Omental fat pad (tissue), 4 donors: ENCODE measurements at places on chromosomes 12 and 14.
A peak's percentile ranks its signal among the peaks of the same experiment; 100 is the strongest.

DNA sequence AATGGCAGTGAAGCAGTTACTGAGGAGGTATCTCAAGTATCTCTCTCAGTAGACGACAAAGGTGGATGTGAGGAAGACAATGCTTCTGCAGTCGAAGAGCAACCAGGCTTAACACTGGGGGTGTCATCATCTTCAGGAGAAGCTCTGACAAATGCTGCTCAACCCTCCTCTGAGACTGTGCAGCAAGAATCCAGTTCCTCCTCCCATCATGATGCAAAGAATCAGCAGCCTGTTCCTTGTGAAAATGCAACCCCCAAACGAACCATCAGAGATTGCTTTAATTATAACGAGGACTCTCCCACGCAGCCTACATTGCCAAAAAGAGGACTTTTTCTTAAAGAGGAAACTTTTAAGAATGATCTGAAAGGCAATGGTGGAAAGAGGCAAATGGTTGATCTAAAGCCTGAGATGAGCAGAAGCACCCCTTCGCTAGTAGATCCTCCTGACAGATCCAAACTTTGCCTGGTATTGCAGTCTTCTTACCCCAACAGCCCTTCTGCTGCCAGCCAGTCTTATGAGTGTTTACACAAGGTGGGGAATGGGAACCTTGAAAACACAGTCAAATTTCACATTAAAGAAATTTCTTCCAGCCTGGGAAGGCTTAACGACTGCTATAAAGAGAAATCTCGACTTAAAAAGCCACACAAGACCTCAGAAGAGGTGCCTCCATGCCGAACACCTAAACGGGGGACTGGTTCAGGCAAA, 216.6 kb downstream of the AKAP6 start:
- no peak for DNase-seq

DNA sequence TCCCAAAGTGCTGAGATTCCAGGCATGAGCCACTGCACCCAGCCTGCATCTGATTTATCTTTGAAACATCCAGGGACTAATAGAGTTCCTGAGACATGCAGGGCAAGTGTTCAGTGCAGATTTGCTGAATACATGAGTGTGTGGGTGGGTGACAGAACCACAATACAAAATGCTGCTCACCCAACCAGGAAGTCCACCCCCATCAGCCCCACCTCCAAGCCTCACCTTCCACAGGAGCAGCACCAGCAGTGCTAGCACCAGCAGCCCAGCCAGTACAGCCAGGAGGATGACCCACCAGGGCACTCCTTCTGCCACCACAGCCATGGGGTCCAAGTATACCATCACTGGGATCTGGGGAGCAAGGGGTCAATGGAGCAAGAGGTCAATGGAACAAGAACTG, 20.0 kb downstream of the ITGA7 start:
- DNase-seq, result no peak

- no peak for DNase-seq
Measured at GRCh38 chr12:14275886-14276285, 89.6 kb upstream of the ATF7IP start.

DNA sequence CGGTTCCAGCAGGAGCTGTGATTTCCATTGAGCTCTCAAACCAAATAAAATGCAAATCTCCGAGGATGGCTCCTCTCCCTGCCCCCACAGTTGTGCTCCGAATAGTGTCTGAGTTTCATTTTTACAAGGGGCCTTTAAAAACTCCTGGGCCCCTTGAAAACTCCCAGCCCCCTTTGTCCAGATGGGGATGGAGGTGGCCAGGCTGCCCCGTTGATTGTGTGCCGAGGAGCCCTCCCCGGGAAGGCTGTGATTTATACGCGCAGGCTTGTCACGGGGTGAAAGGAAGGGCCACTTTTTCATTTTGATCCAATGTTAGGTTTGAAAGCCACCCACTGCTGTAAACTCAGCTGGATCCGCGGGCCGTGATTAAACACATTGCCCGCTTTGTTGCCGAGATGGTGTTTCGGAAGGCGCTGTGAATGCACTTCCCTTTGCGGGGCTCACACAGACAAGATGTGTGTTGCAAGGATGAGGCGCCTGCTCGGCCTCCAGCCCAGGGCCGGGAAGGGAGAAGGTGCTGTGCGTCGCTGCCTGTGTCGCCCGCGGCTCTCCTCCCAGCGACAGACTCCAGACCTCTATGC, 98.8 kb downstream of the TMEM132C start:
- no peak for DNase-seq

GRCh38 chr12:131860472-131861260, 32.5 kb downstream of the MMP17 start:
- DNase-seq, result no peak

DNA sequence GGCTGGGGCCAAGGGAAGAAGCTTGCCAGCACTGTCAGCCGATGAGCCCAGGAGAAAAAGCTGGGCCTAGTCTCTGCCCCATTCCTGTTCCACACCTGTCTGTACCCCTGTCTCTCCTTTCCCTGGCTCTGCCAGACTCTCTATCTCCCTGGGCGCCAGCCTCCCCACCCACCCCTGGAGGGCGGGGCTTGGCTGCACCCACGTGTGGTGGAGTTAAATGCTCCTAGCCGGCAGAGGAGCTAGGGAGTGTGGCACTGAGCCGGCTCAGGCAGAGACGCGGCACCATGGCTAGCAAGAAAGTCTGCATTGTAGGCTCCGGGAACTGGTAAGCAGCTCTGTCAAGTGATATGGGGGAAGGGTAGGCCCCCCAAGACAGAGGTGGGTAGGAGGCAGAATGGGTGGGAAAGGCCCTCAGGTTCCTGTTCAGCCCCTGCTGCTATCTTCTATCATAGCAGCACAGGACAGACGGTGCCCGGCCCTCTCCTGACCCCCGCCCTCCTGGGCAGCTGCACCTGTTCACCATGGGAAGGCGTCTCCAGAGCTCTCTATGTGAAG, at the start of gene GPD1:
GPD1 (plus strand) TSS at position 242 of the 555 bp plus-strand sequence; CDS start at position 285, 43 bp downstream.
- no peak for DNase-seq

GRCh38 chr12:116835484-116835883, 45.8 kb downstream of the HRK start:
- DNase-seq, result no peak

DNA sequence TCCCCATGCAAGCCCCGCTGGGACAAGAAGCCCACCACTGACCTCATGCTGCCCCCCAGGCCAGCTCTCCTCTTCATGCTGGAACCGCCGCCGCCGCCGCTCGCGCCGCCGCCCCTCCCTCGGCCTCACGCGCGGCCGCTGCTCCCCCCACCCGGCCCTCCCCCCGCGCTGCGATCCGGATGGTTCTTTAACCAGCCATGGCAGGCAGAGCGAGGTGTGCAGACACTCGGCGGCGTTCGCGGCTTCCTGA, at the start of gene DCAF5:
DCAF5 (minus strand) TSS at position 218 of the 250 bp plus-strand sequence; CDS start at position 77, 141 bp downstream.
- DNase-seq, result peak; percentile 67

DNA sequence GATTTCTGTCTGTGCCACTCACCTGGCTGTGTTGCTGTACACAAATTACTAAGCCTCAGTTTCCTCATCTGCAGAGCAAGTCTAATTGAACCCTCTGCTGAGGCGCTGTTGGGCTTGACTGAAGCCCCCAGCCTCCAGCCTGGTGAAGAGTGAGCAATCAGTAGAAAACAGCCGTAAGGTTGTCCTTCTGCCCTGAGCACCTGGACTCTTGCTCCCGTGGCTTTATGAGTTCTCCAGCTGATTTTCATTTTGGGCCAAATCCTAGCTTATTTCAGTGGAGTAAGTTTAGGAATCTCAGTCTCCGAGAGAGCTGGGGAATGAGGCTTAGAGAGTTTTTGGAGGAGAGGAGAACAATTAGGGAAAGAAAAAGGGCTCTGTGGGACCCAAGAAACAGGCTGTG, 133.9 kb upstream of the EVL start:
- no peak for DNase-seq

DNA sequence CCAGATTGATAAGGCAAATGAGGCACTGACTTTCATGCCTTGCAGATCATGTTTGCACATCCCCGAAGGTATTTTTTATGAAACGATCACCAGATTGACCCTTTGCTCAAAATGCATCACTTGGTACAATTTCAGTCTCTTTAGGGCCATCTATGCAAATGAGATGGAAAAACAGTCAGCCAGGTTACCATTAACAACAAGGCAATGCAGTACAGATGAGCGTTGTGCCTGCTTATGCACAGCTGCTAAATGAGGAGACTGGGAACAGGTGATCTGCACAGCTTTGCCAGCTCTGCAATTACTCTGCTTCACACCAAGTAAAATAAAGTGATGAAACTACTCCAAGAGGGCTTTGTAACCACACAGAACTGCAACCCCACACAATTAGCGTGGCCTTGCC, 26.1 kb upstream of the PLEKHG7 start:
- no peak for DNase-seq

DNA sequence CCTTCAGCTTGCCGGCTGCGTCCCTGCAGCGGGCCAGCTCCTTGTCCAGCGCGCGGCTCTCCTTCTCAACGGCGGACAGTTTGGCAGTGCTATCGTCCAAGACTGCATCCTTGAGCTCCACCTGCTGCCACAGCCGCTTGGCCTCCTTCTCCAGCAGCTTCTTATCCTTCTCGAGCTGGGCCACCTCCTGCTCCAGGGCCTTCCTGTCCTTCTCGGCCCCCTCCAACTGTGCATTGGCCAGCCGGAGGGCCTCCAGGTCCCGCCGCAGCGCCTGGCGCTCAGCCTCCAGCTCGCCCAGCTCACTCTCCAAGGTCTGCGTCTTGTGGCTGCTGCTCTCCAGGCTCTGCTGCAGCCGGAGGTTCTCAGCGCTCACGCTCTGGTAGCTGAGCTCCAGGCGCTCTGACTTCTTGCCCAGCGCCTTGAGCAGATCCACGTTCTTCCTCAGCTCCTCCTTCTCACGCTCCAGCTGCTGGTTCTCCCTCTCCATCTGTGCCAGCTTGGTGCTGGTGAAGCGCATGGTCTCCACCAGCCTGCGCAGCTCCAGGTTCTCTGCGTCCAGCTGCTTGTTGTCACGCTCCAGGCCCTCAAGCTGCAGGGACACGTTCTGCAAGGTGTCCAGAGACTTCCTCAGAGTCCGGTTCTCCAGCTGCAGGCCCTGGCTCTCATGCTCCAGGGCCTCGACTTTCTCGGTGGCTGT, 68.8 kb upstream of the GPR68 start:
- no peak for DNase-seq

DNA sequence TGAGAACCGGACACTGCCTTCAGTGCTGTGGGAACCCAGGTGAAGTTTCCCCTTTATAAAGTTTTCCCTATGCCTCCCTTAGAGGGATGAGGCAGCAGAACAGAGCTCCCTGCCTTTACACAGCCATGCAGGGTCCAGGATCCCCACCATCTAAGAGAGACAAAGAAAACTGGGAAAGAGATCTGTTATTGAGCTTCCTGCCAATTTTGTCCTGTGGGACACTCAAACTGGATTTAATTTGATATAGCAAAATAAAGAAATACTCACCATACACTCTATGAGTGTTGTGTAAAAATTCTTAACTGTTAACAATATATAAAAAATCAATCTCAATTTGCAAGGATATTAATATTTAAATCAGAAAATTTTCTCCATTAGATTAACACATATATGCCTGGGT, 69.9 kb downstream of the DRAM1 start:
- no peak for DNase-seq

- DNase-seq, result no peak
Measured at GRCh38 chr14:94029265-94029664, 3.1 kb downstream of the OTUB2 start.

DNA sequence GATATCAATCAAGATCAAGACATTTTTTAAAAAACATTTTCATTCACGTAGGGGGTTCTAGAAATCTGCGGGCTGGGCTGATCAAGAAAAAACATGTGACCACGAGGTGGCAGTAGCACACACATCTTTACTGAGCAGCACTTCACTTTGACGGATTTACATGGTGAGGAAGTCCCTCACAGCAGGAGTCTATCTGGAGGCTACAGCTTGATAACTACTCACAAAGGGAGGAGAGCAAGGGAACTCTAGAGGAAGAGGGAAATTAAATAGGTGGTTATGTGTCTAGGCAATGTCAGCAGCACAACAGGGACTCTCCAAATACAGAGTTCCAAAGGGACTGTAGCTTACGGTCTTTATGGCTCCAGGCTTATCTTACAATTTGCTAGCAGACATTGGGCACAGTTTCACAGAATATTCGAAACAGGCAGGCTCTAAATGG, 248.1 kb downstream of the DPY19L2 start:
- no peak for DNase-seq

DNA sequence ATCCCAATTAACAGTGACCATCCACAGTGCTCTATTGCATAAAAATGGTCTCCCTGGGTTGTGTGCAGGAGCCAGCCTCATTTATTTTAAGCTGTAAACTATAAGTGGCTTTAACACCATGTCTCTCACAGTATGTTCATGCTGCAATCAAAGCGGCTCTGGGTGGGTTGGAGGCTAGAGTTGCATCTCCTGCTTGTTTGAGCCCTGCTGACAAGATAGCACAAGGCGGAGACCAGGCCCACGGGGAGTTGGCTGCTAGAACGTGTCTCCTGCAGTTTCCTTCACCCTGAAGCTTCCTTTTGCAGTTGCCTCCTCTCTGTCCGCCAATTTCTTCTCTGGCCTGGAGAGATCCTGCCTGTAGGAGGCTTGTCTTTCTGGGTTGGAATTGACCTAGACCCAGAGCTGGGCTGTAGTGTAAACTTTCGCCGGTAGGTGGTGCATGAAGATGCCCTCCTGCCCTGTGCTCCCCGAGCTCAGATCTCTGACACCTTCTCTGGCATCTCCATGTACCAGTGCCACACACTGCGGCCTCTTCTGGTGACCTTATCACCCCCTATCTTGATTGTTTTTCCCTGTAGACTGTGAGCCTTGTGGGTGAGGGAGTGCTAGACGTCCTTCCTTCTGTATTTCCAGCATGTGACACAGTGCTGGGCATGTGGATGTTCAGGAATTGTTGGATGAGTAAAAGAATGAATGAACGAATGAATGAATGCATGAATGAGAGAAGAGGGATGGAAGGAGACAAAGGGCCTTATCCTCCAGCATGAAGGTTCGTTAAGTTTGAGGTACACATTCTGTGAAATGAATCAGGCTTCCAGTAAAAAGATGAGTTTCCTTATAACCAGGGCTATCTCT, 10.4 kb downstream of the OTUB2 start:
- DNase-seq, result peak; percentile 88

DNA sequence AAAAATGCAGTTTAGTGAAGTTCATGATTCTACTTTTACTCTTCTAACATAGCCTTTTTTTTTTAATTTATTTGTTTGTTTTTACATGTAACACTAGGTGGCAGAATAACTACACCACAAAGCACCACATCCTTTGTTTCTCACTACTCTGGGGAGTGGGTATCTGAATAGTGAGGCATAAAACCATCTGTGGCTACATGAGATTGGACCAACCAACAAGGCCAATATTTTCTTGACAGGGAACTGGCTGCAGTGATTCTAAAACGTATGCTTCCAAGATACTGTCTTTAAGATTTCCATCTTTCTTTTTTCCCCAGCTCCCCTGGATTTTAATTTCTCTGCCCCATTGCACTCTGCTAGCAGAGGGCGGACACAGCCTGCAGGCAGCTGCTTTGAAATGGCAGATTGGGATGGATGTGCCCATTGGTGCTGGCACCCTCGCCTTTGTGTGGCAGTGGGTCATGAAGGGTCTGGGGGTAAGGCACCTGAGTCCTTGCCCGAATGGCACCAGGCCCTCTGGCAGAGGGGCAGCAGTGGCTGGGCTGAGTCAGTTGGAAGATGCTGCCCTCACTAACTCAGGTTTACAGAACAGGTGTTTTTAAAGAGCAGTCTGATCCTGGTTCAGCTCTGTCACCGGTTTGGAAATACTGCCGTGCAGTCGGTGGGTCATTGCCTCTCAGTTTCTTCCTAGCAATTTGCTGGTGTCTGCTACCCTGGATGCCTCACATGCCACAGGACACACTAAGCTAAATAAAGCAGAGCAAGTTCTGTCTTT, 429.1 kb downstream of the RAD51B start:
- DNase-seq, result no peak

- DNase-seq, result no peak
Measured at GRCh38 chr12:53575502-53576249, 50.5 kb downstream of the ATF7 start.

- DNase-seq, result no peak
Measured at GRCh38 chr12:50828886-50829285, 13.8 kb upstream of the TMPRSS12 start.
